ENCODE measurements at places on chromosomes 2 and 18. TPM values are rescaled to one million over a fixed set of nuclear protein-coding genes. Genes with fewer than 3 reads are reported as not detected.

Gene GDF7
- 42.0 TPM for total RNA-seq

Gene KANSL3
- 24.7 TPM for total RNA-seq

GRCh38 chr2:169729274-169729605 lies 4.4 kb upstream of the KLHL23 start:
- no peak for DNase-seq

Gene CABLES1
- 17.0 TPM for total RNA-seq

Gene IL37
- total RNA-seq: not detected

DNA sequence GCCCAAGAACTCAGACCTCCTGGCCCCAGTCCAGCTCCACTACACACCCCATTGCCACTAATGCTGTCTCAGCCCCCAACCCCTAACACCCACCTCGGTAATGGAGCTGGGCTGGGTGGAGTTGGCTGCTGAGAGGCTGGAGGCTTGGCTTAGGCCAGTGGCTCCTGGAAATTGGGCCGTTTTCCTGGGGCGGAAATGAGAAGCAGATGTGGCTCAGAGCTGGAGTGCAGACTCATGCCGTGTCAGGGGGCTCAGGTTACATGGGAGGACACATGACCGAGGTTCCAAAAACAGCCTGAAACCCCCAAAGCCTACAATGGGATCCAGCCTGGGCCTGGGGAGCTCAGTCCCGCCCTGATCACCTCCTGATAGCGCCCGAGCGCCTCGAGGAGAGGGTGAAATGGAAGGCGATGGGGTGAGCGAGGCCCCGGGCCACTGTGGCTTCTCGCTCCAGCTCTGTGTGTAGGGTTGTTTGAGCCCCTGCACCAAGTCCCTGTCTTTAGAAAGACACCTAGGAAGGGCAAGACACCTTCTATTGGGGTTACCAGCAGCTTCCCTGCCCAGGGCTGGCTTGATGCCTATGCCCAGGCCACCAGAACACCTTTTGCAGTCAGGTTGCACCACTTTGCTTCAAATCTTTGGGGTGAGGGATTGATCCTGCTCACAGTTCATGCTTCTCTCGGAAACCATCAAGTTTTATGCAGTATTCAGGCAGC lies 175.7 kb upstream of the HAAO start:
- no peak for DNase-seq

Gene EFEMP1
- 3,607 TPM for total RNA-seq

DNA sequence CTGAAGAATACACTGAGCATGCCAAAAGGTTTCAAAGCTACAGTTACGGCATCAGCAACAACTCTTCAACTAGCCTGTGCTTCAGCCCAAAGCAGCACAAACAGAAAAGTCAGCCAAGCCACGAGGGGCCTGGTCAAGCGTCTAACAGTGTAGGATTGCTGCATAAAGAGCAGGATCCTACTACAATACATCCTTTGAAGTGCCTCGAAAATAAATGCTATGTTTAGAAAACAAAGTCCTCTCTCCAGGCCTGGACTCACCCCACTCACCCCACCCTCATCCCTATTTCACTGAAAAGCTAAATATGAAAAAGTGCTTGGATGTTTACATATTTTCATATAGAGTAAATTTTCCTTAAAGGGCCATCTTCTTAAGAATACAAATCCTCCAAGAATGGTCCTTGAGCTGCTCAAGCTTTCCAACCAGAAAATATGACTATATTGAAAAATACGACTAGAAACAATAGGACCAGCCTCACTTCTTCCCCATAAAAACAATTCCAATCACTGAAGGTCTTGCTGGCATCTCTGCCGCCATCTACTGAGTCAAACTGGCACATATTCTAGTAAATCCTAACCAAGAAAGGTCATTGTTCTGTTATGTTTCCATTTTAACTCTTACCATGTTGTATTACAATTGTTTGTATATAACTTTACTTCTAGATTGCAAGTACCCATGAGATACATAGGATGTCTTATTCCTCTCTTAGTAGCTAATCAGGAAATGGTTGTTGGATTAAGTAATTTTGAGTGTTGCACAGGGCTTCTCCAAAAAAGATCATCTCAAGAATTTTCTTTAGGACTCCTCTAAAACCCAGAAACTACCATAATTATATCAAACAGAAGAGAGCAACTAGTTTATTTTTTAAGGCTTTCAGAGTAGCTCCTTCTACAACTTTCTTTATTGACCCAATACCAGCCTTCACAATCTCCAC lies 63.6 kb downstream of the CLHC1 start:
- DNase-seq: peak; percentile 53

DNA sequence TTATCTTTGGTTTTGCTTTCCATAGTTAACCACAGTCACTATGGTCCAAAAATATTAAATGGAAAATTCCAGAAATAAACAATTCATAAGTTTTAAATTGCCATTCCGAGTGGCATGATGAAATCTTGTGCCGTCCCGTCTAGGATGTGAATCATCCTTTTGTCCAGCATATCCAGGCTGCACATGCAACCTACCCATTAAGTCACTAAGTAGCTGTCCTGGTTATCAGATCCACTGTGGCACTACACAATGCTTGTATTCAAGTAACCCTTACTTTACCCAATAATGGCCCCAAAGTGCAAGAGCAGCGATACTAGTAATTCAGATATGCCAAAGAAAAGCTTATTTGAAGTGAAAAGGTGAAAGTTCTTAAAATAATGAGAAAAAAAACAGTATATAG lies 10.7 kb downstream of the USP34 start:
- DNase-seq: peak; percentile 74

Gene TMEM200C
- not detected for total RNA-seq

Gene DYNAP
- not detected for total RNA-seq

Gene CHRNG
- not detected for total RNA-seq

DNA sequence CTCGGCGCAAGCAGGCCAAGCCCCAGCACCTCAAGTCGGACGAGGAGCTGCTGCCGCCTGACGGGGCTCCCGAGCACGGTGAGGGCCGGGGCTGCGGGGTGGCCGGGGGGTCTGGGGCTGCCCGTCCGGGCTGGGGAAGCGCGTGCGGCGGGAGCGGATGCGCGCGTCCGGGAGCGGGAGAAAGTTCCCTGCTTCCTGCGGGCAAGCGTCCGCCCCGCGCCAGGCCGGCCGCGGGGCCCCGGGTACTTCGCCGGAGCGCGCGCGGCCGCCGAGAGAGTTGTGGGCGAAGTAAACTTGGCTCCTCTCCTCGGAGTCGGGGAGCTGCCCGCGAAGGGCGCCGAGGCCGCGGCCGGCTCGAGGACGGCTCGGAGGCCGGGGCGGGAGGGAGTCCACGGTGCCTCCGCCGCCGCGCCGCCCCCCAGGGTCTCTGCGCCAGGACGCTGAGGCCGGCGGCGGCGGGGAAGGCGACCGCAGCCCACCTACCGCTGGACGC lies 707 bp downstream of the SALL3 start:
- DNase-seq: no peak

All from pulmonary artery endothelial cell (primary cell).